ENCODE measurements at places on chromosomes 16 and 17.

DNA sequence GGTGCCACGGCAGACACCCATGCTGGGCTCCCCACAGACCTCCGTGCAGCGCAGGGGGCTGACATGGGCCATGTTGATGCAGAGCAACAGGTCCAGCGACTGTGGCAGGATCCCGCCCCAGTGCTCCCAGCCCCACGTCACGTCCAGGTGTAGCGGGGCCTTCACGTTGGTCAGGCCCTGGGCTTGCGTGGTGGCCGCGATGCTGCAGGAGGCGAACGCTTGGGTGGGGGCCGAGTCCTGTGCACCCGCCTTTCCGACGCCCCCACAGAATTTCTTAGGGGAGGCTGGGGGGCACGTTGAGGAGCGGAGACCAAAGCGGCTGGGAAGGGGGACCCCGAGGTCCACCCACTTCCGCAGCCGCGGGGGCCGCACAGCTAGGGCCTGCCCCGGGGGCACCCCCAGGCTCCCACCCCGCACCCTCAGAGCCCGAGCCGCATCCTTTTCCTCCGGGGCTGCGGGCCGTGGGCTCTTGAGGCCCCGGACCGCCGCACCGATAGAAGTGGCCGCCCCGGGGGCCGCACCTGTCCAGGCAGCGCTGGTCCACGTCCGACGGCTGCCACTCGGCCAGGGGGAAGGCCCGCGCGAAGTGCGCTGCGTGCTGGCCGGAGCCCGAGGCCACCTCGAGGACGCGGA is 416 bp downstream of the METTL26 start:
- no peak for DNase-seq

DNA sequence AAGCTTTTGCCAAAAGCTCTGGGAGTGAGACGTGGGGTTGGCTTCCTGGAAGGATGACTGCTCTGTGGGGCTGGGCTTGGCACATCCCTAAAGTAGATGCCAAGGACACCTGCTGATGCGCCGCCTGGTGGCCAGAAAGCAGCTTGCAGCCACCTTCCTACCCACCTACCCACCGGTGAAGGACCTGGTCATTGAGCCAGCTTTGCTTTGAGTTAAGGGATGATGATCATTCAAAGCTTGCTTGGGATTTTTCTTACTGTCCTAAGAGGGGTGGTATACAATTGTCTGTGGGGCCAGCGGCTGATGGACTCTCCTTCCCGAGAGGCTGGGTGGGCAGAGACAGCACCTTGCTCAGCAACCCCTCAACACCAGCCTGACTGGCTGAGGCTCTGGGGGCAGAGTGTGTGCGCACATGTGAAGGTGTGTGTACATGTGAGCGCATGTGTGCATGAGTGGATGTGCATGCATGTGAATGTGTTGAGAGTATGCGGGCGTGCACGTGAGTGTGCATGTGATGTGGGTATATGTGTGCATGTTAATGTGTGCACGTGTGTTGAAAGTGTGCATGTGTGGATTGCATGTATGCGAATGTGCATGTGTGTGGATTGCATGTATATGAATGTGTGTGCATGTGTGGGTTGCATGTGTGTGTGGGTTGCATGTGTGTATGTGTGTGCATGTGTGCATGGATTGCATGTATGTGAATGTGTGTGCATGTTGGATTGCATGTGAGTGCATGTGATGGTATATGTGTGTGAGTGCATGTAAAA is 18.6 kb downstream of the C1QTNF1 start:
- DNase-seq, result peak; percentile 7

DNA sequence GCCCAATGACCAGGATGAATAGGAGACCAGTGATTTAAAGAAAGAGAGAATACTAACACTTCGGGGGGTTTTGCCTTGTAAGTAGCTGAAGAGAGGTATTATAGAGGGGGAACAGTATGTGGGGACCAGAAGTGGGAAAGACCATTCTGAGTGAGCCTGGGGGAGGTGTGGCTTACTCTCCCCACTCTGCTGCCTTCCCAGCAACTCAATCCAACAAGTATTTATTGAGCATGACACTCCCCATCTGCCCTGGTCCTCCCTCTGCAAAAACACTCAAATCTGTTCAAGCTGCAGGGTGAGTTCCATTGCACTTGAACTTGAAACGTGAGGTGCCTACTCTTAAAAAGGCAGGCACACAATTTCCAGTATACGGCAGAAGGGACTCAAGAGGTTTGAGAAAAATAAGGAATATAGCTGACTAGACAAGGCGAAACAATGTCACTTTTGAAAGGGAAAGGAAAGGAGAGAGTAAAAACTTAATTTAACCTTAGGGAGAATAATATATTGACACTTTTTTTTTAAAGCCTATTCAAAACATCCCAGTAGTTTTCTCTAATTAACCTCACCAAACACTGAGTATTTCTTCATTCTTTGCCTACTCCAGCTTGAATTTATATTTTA is 8.2 kb downstream of the FAM117A start:
- DNase-seq, result no peak

GRCh38 chr16:69145658-69146057 is 13.2 kb downstream of the UTP4 start:
- DNase-seq, result no peak

DNA sequence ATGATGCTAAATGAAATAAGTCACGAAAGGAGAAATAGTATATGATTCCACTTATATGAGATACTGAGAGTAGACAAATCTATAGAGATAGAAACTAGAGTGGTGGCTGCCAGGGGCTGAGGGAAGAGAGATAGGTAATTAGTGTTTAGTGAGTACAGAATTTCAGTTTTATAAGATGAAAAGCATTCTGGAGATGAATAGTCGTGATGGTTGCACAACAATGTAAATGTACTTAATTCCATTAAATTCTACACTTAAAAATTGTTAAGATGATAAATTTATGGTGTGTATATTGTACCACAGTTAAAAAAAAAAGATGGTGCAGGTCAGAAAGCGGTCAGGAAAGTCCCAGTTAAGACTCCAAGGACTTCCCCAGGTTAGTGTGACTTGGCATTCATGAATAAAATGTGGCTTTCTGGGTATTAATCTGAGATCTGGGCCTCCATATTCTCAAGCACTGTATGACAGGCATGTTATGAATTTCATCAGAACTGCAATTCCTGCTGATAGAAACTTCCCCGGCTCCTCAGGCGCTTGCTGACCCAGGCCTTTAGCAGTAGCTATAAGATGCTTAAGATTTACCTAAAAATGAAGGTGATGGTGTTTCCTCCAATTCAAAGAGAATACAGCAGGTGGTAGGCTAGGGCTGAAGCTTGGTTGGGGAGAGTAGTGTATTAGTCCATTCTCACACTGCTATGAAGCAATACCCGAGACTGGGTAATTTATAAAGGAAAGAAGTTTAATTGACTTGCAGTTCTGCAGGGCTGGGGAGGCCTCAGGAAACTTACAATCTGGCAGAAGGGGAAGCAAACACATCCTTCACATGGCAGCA is 115.3 kb upstream of the SOX9 start:
- no peak for DNase-seq

DNA sequence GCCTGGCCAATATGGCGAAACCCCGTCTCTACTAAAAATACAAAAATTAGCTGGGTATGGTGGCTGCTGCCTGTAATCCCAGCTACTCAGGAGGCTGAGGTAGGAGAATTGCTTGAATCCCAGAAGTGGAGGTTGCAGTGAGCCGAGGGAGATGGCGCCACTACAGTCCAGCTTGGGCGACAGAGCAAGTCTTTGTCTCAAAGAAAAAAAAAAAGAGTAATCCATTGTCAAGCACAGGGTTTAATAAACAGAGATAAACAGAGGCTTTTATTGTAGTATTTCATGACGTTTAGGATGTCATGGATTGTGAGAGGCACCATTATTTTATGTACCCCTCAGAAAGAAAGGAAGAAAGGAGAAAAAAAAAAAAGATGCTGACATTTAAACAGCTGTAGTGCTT is 75.2 kb upstream of the RNU2-1 start:
- no peak for DNase-seq

- no peak for DNase-seq
These were observed 2.7 kb upstream of the NFE2L1 start for GRCh38 chr17:48045316-48046001.

GRCh38 chr16:56275076-56275475 is 83.8 kb downstream of the GNAO1 start:
- peak; percentile 50 for DNase-seq

DNA sequence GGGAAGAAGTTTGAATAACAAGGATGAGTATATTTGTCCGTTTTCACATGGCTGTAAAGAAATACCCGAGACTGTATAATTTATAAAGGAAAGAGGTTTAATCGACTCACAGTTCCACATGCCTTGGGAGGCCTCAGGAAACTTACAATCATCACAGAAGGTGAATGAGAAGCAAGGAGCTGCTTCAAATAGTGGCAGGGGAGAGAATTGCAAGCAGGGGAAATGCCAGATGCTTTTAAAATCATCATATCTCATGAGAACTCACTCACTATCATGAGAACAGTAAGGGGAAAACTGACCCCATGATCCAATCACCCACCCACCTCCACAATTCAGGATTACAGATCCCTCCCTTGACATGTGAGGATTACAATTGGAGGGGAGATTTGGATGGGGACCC is 212.8 kb upstream of the CDH8 start:
- no peak for DNase-seq

DNA sequence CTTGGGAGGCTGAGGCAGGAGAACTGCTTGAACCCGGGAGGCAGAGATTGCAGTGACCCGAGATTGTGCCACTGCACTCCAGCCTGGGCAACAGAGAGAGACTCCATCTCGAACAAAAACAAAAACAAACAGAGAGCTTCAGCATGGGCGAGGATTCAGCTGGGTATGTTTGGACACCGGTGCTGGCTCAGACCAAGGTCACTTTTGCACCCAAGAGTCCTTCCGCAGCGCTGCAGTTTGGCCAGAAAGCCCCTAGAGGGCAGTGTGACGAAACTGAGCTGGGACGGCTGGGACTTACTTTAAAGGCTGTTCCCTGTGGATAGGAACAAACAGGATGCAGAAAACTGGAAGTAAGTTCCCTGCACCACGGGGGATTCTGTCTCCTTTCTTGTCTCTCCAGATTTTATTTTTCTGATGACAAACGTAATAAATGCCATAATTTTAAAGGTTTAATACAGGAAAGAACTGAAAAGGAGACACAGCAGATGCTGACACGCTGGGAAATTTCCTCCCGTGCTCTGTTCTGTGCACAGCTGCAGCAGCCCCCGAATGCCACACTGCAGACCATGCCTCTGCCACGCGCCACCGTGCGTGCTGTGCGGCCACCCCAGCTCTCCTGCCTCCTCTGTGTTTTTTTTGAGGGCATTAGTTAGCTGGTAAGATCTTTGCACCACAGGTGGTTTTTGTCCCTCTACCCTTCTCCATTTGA is 25.2 kb upstream of the USP36 start:
- peak; percentile 83 for DNase-seq

DNA sequence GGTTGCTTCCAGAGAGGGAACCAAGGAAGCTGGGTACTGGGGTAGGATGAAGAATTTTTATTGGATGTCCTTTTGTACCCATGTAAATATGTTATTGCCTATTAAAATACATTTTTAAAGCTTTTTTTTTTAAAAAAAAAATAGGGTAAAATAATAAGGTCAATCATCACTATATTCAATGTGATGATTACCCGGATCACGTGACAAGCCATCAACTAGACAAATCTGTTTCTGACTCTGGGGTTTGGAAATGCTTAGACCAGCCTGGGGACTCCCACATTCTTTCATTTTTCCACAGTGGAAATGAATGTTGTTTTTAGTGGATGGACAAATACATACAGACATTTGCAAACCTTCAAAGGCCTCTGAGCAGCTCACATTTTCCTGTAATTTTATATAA is 79.9 kb upstream of the KIFC3 start:
- DNase-seq, result no peak

DNA sequence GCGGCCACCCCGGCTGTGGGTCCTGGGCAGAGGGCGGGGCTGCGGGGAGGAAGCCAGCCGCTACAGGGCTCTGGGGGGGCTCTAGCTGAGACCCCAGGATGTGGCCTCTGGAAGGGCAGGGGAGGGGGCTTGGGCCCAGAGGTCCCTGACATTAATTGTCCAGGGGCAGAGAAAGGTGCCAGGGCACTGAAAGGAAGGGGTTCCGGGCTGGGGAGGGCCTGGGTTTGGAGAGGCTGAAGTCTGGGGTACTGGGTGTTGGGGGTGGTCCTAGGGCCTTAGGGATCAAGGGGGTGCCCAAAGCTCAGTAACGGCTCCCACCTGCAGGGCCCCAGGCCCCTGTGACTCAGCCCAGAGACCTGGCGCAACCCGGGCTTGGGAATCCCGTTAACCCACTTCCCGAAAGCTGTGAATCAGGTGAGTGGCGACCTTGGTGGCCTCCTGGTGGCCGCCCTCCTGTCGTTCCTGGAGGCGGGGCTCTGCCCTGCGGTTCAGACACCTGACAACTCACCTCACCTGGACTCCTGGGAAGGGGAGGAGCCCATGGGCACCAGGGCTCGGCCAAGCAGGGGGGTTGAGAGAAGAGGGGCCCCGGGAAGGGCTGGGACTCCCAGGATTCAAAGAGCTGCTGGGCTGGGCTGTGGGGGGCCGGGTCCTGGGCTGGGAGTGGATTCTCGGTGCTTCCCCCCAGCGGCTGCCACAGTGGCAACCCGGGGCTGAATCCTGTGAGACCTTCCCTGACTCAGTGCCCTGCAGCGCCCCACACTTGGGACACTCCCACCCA is 465 bp upstream of the PRSS22 start:
- no peak for DNase-seq

- no peak for DNase-seq
These were observed 128.7 kb downstream of the TANGO6 start for GRCh38 chr16:68972013-68972412.

DNA sequence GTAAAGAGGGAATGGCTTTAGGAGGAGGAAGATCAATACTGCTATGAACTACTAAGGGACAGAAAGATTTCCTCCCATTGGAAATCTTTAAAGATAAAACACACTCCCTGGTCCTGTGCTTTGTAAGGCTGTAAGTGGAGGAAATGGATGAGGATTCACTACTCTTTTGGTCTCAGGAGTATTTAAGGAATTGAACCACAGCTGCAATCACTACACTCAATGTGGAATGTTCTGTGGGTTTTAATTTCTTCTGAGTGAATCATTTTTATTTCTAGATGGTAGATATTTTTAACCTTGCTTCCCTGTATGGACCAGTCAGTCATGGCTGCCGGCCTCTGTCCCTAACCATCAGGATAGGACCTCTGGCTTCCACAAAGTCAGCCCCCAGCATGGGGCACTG is 65.6 kb downstream of the SDR42E1 start:
- no peak for DNase-seq

All from OCI-M1 (cell line).